ENCODE measurements at places on chromosomes 11 and 22.

DNA sequence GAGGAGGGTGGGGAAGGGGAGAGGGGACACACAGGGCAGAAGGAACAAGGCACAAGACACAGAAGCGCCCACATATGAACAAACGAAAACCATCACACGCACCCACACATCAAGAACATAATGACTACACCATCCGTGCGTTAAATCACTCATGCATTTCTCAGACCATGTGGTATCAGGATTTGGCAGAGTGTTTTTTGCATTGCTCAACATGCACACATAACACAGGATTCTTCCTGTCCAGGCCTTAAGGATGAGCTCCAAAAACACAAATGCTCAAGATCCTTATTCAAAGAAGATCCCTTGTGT lies 309.5 kb downstream of the CADM1 start:
- DNase-seq, result no peak

GRCh38 chr11:34395916-34396550 lies 38.2 kb upstream of the ABTB2 start:
- no peak for DNase-seq

GRCh38 chr11:85028329-85029101 lies 598.6 kb downstream of the DLG2 start:
- no peak for DNase-seq

- DNase-seq, result no peak
Observed at GRCh38 chr11:115996808-115997188, 492.6 kb upstream of the CADM1 start.

- DNase-seq, result no peak
Observed at GRCh38 chr11:19805827-19806226, 93.2 kb downstream of the NAV2 start.

DNA sequence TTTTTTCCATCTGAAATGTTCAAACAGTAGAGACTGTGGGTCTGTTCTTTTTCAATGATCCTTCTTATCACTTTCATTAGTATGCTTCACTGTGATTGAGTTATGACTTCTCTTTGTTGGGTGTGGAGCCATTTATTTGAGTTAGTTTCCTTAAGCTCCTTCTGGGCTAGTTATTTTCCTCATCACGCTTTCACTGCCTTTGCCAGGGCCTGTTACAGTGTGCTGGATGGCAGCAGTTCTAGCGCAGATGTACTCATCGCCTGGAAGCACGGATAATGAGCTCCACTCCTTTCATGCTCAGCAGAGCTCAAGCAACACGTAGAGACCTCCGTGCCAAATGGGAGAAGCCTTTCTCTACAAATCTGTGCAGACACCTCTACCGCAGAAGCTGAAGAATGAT lies 7.0 kb upstream of the ARHGAP42 start:
- no peak for DNase-seq

- peak; percentile 18 for DNase-seq
Observed at GRCh38 chr11:8168485-8169257, at the start of gene RIC3. Gene RIC3, minus strand, starts transcription at chr11:8169025. Its CDS starts 36 bp downstream, at chr11:8168989.

DNA sequence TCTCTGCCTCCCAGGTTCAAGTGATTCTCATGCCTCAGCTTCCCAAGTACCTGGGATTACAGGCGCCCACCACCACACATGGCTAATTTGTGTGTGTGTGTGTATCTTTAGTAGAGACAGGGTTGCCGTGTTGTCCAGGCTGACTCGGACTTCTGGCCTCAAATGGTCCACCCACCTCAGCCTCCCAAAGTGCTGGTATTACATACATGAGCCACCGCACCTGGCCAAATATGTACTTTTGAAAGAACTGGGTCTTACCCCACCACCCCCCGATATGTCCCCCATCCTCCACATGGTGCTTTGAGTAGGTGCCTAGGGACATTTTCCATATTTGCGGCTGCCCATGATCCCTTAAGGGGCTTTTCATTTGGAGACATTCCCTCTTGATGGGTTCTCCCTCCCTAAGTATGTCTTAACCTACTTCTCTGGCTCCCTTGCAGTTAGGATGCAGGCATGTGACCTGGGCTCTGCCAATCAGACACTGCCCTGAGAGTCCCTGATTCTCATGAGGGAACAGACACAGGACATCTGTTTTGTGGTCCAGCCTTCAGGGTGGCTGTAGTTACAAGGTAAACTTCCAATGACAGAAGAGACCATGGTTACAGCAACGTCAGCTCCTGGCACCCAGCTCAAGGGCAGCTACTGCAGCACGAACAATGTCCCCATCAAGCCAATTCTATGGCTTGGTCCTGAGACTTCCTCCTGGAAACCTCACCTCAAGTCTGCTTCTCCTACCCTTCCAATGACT lies 48.4 kb downstream of the CHST1 start:
- no peak for DNase-seq

DNA sequence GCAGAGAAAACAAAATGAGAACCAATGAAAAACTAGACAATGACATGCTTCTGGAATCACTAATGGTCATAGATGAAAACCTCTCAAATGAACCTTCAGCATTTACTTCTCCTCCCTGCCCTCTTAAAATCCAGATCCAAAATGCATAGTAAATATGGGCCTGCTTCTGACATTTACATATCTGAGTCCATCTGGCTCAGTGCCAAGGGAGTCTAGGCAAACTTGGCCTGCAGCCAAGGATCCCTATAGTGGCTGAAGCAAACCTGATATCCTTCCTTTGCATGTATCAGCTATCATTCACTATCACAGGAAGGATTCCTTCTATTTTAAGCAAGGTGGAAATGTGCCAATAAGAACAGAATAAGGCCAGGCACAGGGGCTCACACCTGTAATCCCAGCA lies 104.8 kb downstream of the C11orf58 start:
- no peak for DNase-seq

- DNase-seq, result no peak
Observed at GRCh38 chr22:46763051-46763705, 728 bp downstream of the TBC1D22A start.

DNA sequence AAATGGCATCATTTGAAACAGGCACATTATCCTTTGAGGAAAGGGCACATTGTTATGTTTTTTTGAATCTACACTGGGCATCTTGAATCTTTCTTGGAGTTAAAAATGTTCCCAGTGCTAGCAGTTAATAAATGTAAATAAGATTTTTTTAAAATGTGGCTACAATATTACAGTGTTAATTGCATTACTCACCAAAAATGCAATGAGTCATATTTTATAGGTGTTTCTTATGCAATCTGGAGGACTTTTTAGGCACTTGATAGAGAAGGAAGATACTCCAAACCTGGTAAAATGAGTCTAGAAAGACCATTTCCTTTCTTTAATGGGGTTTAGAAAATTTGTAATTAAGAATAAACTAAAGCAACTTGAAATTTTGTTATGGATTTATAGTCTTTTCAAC lies 238.0 kb downstream of the METTL15 start:
- DNase-seq, result no peak

GRCh38 chr22:29320546-29320945 lies 5.0 kb upstream of the RASL10A start:
- DNase-seq, result no peak

DNA sequence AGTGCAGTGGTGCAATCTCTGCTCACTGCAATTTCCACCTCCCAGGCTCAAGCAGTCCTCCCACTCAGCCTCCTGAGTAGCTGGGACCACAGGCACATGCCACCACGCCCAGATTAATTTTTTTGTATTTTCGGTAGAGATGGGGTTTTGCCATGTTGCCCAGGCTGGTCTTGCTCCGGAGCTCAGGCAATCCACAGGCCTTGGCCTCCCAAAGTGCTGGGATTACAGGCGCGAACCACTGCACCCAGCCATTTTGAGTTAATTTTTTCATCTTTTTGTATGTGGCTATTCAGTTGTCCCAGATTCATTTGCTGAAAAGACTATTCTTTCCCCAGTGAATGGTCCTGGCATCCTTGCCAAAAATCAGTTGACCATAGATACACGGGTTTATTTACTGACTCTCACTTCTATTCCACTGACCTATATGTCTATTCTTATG lies 63.6 kb downstream of the MAPK1 start:
- no peak for DNase-seq

DNA sequence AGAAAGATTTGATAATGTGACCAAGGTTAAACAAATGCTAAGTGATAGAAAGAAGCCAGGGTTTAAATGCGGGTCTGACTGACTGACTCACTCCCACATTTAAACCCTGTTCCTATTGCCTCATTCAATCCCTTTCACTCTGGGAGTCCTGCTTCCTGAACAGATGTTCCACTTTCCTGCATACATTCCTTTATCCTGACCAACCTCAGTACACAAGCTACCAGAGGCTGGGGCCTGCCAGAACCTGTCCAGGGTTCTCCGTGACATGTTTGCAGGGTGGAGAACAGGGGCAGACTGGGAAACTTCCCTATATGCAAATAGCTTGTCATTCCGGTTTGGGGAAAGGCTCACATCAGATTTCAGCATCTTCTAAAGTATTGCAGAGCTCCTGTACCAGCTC lies 3.0 kb upstream of the ANKK1 start:
- DNase-seq, result no peak

- DNase-seq, result no peak
Observed at GRCh38 chr11:26229257-26229656, 102.7 kb upstream of the ANO3 start.

DNA sequence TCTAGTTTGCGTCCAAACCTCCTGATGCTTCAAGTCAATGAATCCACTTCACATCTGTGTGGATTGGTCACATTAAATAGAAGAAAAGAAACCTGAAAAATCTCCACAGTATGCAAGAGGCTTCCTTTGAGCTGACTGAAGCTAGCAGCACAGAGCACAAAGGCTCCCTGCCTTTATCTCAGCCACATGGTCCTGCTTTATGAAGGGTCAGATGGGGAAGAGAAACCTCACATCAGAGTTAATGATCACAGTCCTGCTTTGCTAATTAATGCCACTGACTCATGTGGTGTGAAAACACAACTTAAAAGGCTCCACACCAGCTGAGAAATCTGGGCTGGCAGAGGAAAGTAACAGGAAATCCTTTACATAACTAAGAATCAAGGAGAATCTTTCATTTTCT lies 1291.0 kb downstream of the LRRC4C start:
- DNase-seq, result no peak

- no peak for DNase-seq
Observed at GRCh38 chr11:87063982-87064381, 26.2 kb downstream of the TMEM135 start.

- no peak for DNase-seq
Observed at GRCh38 chr22:19713650-19714311, 522 bp upstream of the SEPTIN5 start.

- DNase-seq, result no peak
Observed at GRCh38 chr22:29701155-29701999, 18.4 kb upstream of the CABP7 start.

- DNase-seq, result no peak
Observed at GRCh38 chr11:111561791-111562325, 21.3 kb downstream of the LAYN start.

DNA sequence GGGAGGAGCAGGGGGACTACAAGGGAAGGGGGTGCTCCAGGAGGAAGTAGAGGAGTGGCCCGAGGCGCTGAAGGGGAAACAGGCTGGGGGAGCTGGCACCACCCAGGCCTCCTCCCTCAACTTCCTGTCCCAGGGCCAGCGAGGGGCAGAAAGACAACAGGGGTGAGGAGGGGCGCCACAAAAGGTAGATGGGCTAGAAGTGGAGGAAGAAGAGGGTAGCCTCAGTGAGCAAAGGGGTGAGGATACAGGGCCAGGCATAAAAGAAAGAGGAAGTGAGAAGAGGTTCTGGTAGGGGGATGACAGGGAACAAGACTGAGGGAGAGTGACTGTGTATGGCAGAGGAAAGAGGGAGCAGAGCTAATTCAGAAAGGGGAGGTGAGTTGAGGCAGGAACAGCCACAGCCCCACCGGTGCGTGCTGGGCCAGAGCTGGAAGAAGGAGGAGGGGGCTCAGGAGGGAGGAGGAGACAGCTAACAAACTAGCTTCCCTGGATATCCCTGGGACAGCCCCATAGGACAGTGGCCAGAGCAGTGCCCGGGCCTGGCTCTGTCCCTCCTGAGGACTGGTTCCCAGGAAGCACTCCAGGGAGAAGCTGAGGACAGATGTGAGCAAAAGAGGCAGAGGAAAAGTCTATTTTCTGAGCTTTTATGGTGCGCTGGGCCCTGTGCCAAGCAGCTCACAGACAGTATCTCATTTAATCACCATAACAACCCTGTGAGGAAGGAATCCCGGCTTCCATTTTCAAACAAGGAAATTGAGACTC lies 8.5 kb downstream of the DCHS1 start:
- DNase-seq, result no peak

- DNase-seq, result no peak
Observed at GRCh38 chr11:788953-789940, 643 bp downstream of the CEND1 start.

- DNase-seq, result no peak
Observed at GRCh38 chr11:73321604-73322381, 13.7 kb downstream of the ARHGEF17 start.

GRCh38 chr11:70869054-70869453 lies 383.3 kb downstream of the SHANK2 start:
- DNase-seq, result no peak

DNA sequence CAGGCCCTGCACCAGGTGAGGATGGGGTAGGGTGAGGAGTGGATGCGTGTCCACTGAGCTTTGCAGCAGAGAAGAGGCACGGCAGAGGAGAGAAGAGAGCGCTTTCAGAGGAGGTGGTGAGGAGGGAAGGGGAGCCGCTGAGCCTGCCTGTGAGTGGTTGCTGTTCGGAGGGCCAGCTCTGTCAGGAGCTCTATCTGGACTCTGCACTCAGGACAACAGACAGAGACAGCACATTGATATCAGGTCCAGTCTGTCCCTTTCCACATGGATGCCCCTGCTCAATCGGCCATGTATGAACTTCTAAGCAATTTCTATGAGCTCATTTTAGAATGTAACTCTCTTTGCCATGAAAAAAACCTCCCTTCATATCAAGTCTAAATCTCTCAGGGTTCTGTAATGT lies 158.6 kb downstream of the KIRREL3 start:
- no peak for DNase-seq

GRCh38 chr22:50270666-50271394 lies 650 bp upstream of the MAPK11 start:
- DNase-seq, result peak; percentile 49

GRCh38 chr22:25782831-25783230 lies 40.8 kb downstream of the MYO18B start:
- DNase-seq, result no peak

GRCh38 chr11:123454060-123454651 lies 24.1 kb downstream of the GRAMD1B start:
- DNase-seq, result peak; percentile 30

DNA sequence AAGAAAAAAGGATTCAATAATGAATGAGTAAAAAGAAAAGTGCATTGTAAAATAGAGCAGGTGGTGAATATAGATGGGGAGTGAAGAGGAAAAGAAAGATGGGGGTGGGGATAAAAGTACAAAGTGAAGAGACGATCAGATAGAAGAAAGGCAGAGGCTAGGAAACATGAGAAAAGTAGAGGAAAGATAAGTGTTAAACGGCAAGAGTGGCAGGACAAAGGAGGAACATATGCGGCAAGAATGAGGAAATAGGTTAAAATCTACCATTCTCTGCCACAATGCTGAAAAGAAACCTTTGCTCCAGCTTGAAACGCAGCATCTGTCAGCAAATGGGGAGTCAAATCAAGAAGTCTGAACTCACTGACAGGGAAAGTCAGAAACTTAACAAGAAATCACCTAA lies 6.8 kb downstream of the FUT4 start:
- DNase-seq, result no peak

DNA sequence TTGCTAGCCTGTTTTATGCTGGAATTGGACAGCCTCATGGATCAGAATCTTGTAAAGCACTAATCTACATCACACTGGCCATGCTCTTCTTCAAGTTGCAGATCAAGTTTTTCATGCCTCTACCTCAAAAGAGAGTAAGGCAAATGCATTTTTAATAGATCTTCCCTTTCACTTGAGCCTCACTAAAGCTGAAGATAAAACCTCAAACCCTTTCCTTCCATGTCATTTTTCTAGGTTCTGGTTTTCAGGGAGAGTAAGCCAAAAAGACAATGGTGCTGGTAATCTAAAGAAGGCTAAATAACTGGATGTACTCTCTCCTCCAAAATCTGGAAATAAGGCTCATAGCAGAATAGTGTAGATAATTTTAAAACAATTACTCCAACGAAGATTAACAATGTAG lies 28.3 kb downstream of the POU2AF1 start:
- DNase-seq, result no peak

Measured in activated T-helper 1 cell treated with anti-CD3 and anti-CD28 coated beads, Interleukin-2, amount 50 U/mL, for 16 hours (primary cell).